ENCODE measurements at places on chromosomes 2 and 18.

DNA sequence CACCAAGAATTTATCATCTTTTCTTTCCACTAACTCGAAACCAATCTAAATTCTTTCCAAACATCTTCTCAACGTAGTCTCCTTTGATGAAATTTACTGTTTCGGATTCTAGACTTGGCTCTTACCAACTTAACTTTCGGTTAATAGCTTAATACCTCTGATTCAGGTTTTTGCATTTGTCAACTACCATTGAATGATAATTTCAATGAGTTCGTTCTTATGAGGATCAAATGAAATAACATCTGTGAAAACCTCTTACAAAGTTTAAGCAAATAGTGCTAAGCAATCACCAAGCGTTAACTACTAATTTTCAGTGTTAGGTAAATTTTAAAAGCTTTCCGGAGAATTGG is 593 bp upstream of the NRBP1 start:
- DNase-seq, result no peak

DNA sequence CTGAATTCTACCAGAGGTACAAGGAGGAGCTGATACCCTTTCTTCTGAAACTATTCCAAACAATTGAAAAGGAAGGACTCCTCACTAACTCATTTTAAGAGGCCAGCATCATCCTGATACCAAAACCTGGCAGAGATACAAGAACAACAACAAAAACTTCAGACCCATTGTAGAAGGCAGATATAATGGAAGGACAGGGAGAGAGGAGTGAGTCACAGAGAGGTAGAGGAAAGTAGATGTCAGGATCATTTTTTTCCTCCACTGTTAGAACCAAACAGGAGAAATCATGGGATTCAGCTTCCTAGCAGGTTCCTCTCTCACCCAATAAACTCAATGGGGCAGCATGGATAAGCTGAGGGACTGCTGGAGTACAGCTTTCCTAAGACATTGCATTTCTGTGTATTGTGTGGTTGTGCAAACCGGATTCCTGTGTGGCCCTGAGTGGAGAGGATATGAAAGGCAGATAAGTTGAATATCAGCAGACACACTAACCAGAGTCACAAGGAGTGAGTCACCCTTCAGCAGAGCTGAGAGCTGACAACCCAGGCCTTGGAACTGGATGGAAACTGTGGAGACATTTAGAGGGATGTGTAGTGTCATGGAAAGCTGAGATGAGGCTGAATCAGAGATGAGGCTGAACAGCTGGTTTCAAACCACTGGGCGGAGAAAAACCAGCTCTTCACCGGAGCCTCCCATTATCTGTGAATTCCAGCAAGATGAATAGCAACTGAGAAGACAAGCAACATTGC is 60.9 kb upstream of the MMADHC start:
- peak; percentile 99 for DNase-seq

DNA sequence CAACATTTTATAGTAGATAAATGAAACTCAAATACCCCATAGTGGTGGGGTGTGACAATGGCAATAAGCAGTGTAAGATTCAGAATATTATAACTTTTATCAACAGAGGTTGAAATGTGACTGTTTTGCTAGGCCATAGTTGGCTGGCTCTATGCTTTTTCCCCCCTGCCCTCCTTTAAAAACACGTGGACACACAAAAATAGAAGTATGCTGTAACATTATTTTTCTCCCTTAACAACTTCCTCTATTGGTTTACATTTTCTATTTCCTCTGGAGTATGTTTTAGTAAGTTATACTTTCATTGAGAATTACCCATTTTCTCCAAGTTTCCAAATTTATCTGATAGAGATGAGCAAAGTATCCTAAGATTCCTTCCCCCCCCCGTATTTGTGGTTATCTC is 31.1 kb downstream of the NDUFAF7 start:
- DNase-seq, result no peak

- DNase-seq, result no peak
Observed at GRCh38 chr2:66675591-66675990, 240.7 kb downstream of the MEIS1 start.

- DNase-seq, result no peak
Observed at GRCh38 chr2:80246534-80246933, 58.0 kb downstream of the LRRTM1 start.

DNA sequence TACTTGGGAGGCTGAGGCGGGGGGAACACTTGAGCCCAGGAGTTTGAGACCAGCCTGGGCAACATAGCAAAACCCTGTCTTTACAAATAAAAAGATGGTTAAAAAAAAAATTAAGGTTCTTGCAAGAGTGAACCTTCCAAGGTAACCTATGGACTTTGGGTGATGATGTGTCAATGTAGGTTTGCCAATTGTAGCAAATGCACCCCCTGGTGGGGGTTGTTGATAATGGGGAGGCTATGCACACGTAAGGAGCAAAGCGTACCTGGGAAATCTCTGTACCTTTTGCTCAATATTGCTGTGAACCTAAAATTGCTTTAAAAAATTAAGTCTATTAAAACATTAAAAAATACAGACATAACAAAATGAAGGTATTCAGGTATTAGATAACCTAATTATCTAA is 70.4 kb downstream of the CWC22 start:
- peak; percentile 9 for DNase-seq

DNA sequence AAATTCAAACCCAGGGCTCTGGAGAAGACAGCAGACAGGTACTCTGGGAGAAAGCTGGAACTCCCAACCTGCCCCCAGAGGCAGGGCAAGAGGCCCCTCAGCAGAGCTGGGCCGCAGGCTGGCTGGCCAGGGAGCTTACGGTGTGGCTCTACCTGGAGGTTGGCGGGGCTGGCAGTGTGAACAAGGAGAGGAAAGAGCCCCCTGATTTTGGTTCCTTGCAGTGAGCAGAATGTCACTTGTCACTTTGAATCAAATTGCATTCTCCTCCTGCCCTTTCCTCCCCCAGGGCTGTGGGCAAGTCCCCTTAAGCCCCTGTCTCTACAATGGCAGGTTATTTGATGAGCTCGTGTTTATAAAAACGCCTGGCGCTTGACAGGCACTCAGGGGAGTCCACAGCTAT is 32.6 kb downstream of the MYO7B start:
- DNase-seq, result no peak

- DNase-seq, result no peak
Observed at GRCh38 chr2:11022591-11023273, 111.0 kb downstream of the KCNF1 start.

DNA sequence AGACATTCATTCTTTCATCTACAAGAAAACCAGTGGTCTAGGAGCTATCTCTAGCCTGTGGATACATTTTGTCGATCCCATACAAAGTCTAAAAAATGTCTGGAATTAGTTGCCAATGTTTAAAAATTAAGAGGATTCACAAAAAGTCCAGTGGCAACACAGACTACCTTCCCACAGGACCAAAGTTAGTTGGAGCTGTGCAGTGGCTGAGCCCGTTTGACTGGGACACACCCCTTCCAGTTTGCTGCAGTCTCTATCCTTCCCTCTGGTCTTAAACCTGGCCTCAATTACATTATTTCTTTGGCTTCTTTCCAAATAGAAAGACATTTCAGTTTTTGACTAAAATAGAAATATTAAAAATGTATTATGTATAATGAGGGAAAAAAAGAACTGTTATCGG is 18.6 kb downstream of the SLC16A14 start:
- DNase-seq, result no peak

- peak; percentile 27 for DNase-seq
Observed at GRCh38 chr18:10499230-10499629, 26.6 kb upstream of the NAPG start.

GRCh38 chr2:201937343-201937742 is 96.3 kb upstream of the FZD7 start:
- no peak for DNase-seq

DNA sequence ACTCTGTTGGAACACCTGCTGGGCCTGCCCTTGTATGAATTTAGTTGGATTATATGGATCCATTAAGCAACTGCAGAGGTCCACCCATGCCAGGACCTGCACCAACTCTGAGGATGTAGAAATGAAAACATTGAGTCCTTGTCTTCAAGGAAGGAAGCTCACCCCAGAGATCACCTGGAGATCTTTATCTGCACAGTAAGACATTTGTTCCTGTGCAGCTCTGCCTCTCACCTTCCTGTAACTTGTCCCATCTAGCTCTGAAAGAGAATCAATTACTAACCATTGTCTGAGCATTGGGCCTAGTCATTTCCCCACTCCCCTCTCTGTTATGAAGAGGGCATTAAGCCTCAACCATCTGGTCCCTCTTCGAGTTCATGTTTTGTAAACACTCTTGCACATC is 105.2 kb upstream of the YWHAQ start:
- DNase-seq, result no peak

DNA sequence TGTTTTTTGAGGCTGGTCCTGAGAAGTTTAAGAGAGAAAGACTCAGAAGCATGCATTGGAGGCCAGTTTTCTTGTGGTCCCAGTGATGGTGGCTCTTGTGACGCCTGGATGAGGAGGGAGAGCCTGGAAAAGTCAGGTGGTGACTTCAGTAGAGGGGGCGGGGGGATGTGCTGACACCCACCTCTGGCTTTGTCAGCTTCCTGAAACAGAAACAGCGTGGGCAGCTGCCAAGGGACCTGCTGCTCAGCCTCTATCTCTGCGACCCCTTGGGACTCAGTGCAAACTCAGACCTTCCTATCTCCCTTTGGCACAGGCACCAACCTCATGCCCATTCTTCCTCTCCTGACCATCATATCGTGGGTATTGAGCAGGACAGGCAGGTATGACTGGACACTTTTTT is 6.4 kb downstream of the TGFBRAP1 start:
- no peak for DNase-seq

DNA sequence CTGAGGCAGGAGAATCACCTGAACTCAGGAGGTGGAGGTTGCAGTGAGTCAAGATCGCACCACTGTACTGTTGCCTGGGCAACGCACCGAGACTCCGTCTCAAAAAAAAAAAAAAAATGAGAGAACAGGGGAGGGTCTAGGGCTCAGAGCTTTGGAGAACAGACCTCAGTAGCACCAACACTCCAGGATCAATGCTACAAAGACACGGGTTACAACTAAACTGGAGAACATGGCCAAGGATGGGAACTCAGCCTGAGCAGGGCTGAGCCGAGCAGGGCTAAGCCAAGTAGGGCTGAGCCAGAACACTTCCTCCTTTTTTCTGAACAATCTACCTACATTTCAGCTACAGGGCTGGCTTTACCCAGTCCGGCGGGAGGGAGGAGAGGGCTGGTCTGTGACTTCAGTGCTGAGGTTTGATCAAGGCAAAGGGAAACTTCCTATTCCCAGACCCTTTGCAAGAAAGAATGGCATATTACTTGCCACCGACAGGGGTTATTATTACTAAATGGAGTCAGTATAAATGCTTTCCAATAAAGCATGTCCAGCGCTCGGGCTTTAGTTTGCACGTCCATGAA is 2.9 kb upstream of the CASP8 start:
- DNase-seq, result no peak

DNA sequence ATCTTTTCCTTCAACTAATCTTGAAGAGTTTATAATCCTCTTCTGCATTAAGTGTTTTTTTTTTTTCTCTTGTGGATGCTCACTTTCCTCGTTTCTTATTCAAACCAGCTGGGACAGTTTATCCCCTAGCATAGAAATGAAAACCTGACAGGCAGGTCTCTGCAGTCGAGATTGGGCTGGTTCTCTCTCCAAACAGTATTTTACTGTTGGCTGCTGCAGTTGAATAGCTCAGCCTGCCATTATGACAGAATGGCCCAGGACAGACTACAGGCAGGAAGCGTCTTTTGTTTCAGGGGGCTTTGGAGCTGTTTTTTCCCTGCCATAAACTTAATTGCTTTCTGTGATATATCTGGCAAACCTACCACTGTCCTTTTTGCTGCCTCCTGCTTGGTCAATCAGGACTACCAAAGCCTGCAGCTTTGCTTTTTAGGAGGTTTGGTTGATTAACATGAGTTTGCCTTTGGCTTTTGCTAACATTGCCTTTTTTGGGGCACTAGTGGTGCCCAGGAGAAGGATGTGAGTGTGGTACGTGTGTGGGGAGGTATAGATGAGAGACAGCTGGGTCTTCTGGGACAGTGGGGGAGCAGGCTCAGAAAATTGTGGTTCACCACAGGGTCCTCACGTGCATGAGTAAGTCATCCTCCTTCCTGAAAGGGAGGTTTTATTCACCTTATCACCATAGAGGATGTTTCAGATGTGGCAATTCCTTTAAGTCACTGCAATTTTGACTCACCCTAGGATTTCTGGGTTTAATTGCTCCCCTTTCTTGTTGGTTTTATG is 128.7 kb downstream of the LYPD6B start:
- no peak for DNase-seq

DNA sequence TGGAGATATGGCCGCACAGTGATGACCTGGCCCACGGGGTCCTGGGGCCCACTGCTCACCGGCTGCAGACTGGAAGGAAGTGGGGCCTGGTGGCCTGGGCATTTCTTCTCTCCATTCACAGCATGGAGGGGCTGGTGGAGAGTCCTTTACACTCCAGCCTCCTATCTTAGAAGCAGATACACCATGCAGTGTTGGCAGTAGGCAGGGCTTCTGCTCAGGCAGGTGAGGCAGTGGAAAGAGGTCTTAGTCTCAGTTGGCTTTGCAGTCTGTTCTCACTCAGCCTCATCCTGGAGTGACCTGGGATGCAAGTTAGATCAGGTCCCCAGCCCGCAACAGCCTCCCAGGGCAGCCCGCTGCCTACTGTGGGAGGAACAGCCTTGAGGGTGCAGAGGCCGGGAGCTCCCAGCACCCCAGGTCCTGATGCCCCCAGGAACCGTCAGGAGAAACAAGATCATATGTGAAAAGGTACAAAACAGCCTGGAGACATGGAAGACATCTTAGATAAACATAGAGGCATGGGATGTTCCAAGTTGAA is 45.8 kb upstream of the OTOS start:
- DNase-seq, result no peak

DNA sequence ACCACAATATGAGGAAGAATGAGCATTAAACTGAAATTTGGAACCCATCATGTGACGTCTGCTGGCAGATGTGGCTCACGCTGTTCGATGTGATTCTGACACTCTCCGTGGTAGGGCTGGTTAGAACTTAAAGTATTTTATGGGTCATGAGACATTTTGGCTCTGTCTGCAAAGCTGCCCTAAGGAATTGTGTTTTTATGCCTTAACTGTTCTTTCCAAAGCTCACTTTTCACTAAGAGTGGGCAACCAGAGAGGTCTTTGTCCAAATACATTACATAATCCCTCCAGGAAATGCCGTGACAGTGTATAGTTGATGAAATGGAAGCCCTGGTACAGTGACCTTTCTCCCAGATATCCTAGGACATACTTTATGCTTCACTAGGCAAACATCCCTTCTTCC is 119.1 kb downstream of the AQP4 start:
- DNase-seq, result peak; percentile 42

DNA sequence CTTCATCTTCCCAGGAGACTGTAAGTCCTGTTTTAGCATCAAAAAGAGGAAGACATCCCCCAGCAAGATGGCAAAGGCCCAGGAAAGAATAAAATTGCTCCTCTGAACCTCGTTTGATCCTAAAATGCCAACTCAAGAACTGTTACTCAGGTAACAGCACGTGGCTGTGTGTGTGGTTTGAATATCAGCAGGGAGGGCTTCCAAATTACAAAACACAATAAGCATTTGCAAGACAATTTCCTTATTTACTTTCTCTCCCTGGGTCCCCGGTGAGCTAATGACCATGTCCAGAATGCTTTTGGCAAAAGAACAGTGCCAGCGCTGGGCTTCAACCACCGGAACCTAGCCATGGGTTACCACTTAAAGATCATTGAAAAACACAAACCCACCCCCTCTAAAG is 163.6 kb downstream of the C1D start:
- DNase-seq, result no peak

- DNase-seq, result no peak
Observed at GRCh38 chr2:46411245-46411641, 68.1 kb upstream of the TMEM247 start.

- DNase-seq, result no peak
Observed at GRCh38 chr2:78035804-78036203, 513.6 kb upstream of the LRRTM4 start.

GRCh38 chr18:74299746-74300145 is 8.0 kb upstream of the CYB5A start:
- DNase-seq, result peak; percentile 25
